Fibroblast of pulmonary artery (primary cell): ENCODE measurements at places on chromosomes 2 and 18.
A peak's percentile ranks its signal among the peaks of the same experiment; 100 is the strongest.

GRCh38 chr18:35695384-35695783 lies 113.8 kb downstream of the GALNT1 start:
- no peak for DNase-seq

- DNase-seq: no peak
Observed at GRCh38 chr2:143428700-143429099, 299.5 kb downstream of the ARHGAP15 start.

GRCh38 chr2:54839461-54840255 lies 116.2 kb downstream of the EML6 start:
- DNase-seq: no peak

DNA sequence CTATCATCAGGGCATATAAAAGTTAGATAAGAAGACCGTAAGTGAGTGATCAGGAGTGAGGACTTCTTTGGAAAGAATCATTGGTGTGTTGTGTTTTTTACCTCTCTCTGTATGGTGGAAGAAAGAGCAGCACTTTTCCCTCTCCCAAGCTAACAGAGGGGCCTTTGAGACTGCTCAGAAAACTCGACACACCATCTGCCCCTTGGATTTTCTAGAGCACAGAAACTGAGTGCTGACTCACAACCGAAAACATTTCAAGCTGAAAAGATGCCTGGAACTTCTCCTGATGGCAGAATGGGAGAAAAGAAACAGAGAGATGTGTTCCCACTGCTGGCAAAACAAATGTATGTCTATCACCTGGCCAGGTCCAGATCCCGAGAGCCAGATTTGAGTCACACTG lies 156.6 kb downstream of the DNAH7 start:
- no peak for DNase-seq

- no peak for DNase-seq
Observed at GRCh38 chr18:48399303-48400075, 9.7 kb downstream of the ZBTB7C start.

DNA sequence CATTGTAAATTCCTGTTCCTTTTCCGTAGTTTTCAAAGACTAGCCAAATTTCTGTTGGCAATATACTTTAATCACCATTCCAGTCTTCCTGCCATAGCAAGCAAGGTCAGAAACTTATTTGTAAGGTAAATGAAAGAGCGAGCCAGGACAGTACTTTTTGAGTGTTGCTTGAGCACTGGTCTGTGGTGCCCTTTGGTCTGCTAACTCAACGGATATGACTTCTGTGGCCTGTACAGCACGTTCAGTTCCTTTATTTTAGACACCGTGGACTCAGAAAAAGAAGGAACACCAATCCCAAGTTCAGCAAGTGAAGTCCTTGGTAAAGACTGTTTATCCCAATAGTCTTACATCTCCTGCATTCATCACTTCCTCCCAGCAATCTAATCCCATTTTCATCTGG lies 166.3 kb downstream of the MYO1B start:
- DNase-seq: no peak

- peak; percentile 58 for DNase-seq
Observed at GRCh38 chr2:216404010-216404618, 8.2 kb upstream of the SMARCAL1 start.

DNA sequence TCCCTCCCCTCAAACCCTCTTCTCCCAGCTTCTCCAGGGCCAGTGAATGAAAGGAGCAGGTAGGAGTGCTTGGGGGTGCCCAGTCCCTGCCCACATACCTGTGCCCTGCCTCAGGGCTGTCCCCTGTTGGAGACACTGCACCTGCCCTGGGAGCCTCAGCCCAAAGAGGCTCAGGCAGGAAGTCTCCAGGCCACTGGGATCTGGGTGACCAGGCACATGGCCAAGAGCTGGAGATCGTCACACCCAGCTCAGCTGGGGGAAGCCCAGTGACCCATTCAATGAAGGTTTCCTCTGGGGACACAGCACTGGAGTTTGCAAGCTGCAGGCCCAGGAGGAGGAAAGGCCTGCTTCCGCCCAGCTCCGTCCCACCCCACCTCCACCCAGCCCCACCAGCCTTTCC lies 156.4 kb downstream of the ZFP36L2 start:
- no peak for DNase-seq

DNA sequence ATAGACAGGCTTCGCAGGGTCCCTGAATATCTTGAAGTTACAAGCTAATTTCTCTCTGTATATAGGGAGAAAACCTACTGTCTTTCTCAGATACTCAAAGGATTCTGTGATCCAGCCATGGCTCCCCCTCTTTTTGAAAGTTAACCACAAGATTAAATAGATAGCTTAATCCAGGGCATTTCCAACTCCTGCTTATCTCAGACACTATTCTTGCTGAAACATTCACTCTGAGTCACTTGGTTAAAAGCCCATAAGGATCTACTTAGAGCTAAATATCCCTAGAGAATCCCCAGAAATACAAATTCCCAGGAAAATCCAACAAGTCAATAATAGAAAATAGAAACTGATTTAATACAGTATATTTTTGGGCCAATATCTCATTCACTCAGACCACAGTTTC lies 179.1 kb upstream of the LYPD1 start:
- DNase-seq: peak; percentile 20

- peak; percentile 69 for DNase-seq
Observed at GRCh38 chr2:224884188-224884587, 158.1 kb downstream of the DOCK10 start.

DNA sequence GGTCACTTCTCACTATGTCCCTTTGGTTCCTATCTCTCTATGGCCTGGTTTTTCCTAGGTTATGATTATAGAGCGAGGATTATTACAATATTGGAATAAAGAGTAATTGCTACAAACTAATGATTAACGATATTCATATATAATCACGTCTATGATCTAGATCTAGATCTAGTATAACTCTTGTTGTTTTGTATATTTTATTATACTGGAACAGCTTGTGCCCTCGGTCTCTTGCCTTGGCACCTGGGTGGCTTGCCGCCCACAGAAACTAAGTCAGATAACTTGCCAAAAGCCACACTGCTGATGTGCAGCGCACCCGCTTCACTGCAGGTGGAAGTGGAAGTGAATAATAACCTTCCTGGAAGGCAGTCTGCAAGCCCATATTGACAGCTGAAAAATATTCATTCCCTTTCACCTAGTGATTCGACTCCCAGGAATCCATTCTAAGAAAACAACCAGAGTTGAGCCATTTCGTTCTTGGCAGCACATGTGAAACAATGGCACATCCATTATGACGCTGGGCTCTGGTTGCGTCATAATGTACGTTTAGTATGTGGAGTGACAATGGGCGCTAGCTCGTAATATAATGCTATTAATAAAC lies 725 bp upstream of the ANKRD53 start:
- DNase-seq: peak; percentile 94

DNA sequence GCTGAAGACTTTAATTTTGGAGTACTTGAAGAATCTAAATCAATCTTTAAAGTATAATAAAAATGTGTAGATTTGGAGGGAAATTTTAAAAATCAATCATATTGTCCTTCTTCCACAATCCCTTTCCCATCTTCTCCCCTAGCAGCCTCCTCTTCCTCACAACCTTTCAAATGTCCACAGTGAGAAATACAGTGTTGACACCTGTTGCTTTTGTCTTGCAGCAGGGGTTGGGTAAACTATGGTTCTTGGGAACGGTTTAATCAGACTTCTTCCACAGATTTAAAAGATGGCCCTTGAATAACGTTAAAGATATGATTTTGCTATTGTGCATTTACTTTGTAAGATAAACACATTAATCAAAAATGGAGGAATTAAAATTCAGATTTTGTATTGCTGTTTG lies 113.8 kb upstream of the SLC1A4 start:
- DNase-seq: no peak

GRCh38 chr2:98821629-98822135 lies 90.8 kb upstream of the MGAT4A start:
- no peak for DNase-seq

GRCh38 chr2:210324458-210324857 lies 9.5 kb upstream of the MYL1 start:
- DNase-seq: no peak

- peak; percentile 94 for DNase-seq
Observed at GRCh38 chr18:812376-813171, 532 bp upstream of the YES1 start.

GRCh38 chr2:191636235-191636543 lies 41.7 kb upstream of the NABP1 start:
- peak; percentile 62 for DNase-seq

DNA sequence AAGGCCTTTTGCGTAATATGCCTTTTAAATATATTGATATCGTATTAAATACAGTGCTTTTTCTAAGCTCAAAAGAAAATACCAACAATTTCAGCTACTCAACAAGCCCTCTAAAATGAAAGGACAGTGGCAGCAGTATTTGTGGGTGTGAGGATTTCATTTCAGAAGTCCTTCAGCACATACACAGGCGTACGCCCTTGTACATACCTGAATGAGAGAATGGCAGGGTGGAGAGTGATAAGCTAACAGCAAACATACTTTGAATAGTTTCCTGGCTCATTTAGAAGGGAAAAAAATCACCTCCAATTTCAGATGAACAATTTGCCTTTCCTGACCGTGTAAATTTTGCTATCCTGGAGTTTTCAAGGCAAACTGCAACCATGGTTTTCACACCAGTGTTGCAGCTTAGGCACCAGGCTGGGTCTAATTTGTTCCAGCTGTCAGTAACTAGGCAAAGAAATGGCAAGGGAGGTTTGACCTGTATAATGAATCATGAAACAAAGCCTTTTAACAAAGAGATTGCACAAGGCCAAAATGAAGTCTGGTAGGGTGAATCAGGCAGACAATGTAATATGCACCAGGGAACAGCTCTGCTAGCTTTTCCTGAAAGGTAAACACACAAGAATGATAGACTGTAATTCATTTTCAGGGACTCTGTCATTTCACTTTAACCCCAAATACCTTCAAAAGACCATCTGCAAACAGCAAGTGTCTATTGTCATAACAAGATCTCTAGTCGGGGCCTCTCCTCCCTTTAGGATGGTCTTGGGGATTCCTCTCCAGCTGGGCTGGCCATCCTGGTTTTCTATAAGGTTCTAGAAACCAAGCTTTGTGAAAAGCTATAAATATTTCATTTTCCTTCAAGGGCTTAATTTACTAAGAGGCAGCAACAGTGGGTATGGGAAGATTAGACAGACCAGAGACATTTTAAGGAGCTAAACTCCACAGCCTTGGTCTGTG lies 11.5 kb downstream of the ANKRD29 start:
- DNase-seq: peak; percentile 85

DNA sequence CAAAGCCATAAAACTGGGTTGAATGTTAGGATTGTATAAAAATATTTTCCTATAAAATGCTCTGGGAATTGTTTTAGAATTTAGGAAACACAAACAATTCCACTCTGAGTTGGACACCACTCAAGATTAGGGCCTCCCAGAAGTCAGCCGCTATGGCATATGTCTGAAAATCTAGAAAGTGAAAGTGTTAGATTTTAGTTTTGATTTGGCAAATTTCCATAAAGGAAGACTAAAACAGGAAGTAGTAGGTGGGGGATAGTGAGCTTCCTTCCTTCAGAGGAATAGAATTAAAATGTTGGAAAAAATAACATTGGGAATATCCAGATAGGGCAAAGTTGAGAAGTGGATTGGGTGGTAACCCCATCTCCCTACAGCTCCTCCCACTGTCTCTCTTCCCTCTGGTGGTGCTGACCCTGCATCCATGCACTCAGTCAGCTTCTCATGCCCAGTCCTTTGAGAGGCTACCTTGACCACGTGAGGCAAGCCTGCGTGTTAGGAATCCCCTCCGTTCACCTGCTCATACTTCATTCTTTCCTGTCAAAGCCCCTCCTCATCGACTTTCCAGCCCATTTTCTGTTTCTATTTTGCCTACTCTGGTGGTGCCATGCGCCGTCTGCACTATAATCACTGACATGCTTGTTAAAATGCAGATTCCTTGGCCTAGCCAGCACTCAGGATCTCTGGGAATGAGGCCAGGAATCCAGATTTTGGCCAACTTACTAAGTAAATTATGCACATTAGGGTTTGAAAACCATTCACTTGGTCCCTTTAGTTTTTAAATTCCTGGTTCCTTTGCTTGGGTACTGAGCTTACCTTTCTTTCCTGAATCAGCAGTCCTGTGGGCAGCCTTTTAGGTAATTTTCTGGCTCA lies 83.5 kb downstream of the POLE4 start:
- no peak for DNase-seq

- DNase-seq: no peak
Observed at GRCh38 chr2:203654826-203655225, 51.6 kb upstream of the CD28 start.

DNA sequence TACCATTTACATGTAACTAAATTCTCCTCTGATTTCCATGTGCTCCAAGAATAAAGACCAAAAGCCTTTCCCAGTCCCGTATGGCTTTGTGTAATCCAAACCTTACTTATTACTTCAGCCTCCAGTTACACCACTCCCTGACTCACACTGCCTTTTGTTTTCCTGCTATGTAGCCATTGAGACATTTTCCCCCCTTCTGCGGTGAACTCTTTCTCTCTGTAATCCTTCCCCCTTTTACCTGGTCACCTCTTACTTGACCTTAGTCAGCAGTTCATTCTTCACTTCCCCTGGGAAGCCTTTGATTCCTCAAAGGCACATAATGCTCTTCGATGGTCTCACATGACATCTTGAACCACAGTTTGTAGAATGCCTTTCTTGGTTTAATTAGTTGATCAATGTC lies 256.0 kb upstream of the FANCL start:
- no peak for DNase-seq
